ENCODE measurements at places on chromosomes 13 and 19.

DNA sequence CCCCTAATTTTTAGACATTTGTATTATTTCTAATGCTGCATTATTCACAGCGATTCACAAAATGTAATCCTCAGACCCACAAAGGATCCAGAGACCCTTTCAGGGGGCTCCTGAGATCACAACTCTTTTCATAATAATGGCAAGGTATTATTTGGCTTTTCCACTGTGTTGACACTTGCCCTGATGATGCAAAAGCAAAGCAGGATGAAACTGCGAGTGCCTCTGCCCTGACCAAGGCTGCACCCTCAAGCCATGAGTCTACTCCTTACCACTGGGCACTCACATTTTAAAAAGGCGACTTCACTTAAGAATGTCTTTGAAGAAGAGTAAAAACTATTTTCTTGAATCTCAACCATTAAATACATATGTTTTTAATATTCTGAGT is 11.4 kb downstream of the ELF1 start:
- DNase-seq = no peak

- DNase-seq = no peak
Observed at GRCh38 chr19:1133471-1133929, 29.7 kb downstream of the GPX4 start.

DNA sequence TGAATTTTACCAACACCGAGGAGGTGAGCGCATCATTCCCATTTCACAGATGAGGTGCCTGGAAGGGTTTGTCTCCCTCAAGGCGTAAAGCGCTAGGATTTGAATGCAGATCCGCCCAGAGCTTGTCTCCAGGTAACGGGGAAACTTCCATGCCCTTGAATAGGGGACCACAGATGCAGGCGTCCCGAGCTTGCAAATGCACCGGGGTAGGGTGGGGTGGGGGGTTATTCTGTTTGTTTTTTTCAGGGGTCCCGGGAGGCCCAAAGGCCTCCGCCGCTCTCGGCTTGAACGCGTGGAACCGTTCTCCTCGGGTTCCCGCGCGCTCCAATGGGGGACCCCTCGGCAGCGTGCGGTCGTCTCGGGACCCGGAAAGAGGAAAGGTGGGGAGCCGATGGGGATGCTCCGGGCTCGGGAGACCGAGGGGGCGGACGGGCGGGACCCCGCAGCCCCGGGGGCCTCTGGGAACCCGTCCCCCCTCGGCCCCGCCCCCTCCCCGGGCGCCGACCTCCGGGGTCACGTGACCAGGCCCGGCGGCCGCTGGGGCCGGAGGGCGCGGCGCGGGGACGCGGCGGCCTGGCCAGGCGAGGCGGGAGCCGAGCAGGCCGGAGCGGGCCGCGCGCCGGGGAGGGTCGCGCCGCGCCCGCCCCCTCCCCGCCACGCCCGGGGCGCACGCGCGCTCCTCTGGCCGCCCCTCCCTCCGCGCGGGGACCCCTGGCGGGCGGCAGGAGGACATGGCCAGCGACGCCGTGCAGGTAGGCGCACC is at the start of gene PKN1:
PKN1 (plus strand) TSS at position 516 of the 763 bp plus-strand sequence; CDS start at position 732, 216 bp downstream.
- DNase-seq = peak; percentile 82

DNA sequence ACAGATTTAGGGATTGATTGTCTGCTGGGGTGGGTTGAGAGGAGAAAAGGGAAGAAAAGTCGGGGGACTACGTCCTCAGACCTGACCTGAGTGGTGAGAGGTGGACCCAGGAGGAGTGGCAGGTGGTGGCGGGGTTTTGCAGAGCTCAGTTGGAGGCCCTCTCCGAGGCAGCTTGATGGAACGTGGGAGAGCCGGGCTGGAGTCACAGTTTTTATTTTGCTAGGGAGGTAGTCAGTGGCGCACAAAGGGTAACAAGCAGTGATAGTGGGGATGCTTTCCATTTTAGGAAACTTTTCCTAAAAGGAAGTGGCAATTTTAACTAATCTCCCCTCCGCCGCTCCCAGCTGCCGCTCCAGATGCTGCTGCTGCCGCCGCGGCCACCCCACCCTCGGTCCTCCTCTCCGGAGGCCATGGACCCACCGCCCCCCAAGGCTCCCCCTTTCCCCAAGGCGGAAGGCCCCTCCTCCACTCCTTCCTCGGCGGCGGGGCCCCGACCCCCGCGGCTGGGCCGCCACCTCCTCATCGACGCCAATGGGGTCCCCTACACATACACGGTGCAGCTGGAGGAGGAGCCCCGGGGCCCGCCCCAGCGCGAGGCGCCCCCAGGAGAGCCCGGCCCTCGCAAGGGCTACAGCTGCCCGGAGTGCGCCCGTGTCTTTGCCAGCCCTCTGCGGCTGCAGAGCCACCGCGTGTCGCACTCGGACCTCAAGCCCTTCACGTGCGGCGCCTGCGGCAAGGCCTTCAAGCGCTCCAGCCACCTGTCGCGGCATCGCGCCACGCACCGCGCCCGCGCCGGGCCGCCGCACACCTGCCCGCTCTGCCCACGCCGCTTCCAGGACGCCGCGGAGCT is 1.1 kb upstream of the ZNF581 start:
- DNase-seq = peak; percentile 39

- no peak for DNase-seq
Observed at GRCh38 chr13:98978280-98978679, 416 bp upstream of the DOCK9 start.

- DNase-seq = no peak
Observed at GRCh38 chr13:49453465-49453864, 9.4 kb downstream of the SETDB2 start.

- DNase-seq = no peak
Observed at GRCh38 chr19:3604987-3605343, 1.7 kb downstream of the TBXA2R start.

DNA sequence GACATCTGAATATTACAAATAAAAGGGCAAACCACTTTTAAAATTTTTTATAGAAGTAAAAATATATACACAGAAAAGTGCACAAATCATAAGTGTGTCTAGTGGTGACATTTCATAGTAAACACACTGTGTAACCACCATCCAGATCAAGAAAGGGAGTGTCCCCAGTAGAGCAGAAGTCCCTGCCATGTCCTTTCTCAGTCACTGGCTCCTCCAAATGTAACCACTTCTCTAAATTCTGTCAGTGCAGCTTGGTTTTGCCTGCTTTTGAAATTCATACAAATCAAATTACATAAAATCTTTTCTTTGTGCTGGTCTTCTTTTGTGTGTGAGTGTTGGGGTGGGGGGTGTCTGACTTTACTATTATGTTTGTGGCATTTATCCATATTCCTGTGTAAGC is 116.5 kb downstream of the RBM26 start:
- no peak for DNase-seq

GRCh38 chr19:362683-363082 is 18.1 kb upstream of the MIER2 start:
- no peak for DNase-seq

DNA sequence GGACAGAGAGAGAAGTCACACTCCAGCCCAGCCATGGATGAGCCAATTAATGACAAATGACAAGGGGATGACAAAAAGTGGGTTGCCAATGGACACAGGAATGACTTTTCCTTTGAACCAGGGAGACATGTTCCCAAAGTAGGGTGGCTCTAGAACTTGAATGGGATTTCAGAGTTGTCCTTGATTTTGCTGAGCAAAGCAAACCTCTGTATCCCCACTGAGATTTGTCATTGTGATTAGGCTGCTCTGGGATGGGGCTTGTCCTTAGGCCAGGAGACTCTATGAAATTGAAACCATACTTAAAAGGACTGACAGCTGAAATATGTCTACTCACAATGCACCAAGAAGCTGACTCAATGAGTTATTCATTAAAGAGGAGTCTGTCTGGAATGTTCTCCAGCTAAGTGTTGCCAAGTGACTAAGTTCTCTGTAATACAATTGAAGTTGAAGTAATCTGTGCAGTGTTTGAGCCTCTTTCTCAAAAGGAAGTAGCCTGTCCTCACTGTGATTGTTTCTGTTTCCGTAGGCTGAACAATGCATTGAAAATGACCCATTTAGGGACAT is 69.0 kb upstream of the PCDH9 start:
- DNase-seq = peak; percentile 80

GRCh38 chr13:65353951-65354350 is 1876.2 kb downstream of the PCDH9 start:
- no peak for DNase-seq

DNA sequence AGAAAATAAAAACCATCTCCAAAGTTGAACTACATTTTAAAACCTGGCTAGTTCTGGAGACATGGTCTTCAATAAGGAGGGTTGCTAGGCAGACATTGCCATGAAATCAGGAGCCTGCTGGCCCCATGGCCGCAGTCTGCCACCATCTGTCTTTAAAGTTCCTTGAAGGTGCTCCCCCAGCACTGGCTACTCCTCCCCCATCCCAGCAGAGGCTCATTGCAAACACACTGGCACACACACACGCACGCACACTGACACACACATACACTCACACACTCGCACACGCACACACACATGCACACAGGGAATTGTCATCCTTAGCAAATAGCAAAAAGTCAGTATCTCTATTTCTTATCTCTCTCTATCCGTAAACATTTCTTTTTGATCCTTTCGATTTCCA is 68.4 kb downstream of the ZIC5 start:
- DNase-seq = no peak

- DNase-seq = no peak
Observed at GRCh38 chr19:43820098-43820883, 6.8 kb upstream of the ZNF283 start.

- peak; percentile 37 for DNase-seq
Observed at GRCh38 chr13:64925284-64925683, 2304.9 kb downstream of the PCDH9 start.

GRCh38 chr19:49340865-49341718 is 5.9 kb downstream of the CD37 start:
- no peak for DNase-seq

GRCh38 chr13:94129490-94129894 is 350.0 kb downstream of the DCT start:
- no peak for DNase-seq

- no peak for DNase-seq
Observed at GRCh38 chr19:8988204-8988603, 22.0 kb downstream of the MUC16 start.

DNA sequence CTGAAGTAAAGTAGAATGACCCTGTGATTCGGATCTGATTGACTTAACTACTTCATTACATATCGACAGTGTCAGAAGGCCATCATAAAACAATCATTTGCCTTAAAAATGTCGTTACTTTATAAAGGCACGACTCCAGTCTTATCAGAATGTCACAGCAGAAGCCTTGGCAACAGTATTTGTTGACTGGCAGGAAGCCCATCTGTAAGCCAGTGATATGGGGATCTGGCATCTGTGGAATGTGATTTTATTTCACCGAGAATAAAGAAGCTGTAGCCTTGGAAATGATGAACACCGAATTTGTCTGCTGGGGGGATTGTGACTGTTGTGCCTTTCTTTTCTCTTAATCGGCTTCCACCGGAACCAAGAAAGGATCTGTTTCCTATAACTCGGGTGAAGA is 362.5 kb downstream of the TDRD3 start:
- DNase-seq = peak; percentile 14

DNA sequence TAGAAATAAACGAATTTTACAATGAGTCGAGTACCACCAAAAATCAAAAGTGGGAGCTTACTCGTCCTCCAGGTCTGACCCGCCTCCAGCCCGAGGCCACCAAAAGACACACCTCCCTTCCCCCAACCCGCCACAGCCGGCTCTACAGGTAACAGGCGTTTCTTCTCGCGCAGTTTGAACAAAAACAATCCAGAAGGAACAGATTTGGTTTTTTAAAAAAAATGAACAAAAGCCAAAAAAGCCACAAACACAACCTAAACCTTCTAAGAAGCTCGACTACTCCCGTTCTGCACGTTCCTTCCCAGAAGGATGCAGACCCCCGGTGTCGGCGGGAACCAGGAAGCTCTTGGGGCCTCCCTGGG is 671 bp downstream of the ZDHHC20 start:
- peak; percentile 53 for DNase-seq

DNA sequence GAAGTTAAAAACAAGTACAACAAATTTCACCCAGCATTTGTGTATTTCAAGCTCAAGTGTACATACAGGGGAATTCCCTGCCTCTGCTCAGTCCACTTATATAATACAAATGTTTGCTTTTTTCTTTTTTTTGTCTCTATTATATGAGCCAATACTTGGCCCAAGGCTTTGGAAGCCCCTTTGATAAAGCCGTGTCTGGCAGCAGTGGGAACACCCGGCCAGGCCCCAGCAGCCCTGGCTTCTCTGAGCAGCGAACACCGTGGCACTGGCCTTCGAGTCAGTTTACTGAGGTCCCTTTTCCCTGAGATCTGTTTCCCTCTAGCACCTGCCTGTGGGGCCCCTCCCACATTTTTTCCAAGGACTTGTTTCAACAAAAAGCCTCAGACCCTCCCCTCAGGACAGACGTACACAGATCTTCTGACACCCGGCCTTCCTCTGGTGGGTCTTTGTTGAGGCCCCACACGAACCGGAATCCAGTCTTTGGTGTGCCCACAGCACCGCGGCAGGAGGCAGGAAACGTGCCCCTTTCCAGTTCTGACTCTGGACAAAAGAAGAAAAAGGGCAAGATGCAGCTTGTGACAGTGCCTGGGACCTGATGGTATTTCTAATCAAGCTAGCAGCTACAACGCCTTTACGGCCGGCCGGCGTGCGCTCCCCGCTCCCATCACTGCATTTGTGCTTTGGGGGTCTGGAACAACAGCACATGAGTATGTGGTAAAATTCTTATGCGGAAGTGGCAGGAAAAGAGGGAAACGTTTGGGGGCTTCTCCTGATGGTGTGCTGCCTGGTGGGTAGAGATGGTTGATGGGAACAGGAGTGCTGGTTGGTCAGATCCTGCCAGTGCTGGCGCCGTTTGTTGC is 13.8 kb downstream of the SIPA1L3 start:
- no peak for DNase-seq

- no peak for DNase-seq
Observed at GRCh38 chr19:5814852-5815246, 10.0 kb downstream of the NRTN start.

DNA sequence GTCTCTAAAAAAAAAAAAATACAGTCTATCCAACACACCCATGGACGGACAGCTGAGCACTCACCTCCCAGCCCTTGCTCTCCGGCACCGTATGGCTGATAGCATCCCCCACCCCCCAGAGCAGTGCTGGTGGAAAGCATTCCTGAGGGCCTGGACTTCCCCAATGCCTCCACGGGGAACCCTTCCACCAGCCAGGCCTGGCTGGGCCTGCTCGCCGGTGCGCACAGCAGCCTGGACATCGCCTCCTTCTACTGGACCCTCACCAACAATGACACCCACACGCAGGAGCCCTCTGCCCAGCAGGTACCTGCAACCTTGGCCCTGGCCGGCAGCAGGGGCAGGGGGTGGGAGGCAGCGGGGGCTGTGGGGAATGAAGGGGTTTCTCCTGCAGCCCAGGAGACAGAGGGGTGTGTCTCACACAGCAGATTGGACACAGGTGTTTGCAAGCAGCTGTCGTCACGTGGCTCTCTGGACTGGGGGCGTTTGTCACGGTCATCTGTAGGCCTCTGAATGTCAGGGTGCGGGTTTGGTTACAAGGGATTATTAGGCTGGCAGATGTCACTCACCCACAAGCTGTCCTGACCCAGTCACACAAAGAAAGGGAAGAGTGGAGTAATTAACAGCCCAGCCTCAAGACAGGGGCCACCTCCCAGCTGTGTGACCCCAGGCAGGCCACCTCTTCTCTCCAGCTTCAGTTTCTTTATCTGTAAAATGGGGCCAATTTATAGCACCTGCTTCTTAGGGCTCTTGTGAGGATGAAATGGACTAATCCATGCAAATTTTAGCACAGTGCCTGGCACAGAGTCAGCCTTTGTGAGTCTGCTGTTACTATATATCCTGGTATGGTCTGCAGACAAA is 19.3 kb downstream of the PLD3 start:
- no peak for DNase-seq

Data from cardiac muscle cell (in vitro differentiated cells and primary cell).